Stimulated activated CD4-positive, alpha-beta T cell treated with anti-CD3 and anti-CD28 coated beads, Interleukin-4, amount 100 ng/mL, for 4 hours (primary cell): ENCODE measurements at places on chromosomes 5 and 9.

GRCh38 chr9:99753436-99753835 lies 68.2 kb upstream of the NR4A3 start:
- DNase-seq = no peak

GRCh38 chr5:173643964-173644363 lies 27.5 kb upstream of the BOD1 start:
- no peak for DNase-seq

DNA sequence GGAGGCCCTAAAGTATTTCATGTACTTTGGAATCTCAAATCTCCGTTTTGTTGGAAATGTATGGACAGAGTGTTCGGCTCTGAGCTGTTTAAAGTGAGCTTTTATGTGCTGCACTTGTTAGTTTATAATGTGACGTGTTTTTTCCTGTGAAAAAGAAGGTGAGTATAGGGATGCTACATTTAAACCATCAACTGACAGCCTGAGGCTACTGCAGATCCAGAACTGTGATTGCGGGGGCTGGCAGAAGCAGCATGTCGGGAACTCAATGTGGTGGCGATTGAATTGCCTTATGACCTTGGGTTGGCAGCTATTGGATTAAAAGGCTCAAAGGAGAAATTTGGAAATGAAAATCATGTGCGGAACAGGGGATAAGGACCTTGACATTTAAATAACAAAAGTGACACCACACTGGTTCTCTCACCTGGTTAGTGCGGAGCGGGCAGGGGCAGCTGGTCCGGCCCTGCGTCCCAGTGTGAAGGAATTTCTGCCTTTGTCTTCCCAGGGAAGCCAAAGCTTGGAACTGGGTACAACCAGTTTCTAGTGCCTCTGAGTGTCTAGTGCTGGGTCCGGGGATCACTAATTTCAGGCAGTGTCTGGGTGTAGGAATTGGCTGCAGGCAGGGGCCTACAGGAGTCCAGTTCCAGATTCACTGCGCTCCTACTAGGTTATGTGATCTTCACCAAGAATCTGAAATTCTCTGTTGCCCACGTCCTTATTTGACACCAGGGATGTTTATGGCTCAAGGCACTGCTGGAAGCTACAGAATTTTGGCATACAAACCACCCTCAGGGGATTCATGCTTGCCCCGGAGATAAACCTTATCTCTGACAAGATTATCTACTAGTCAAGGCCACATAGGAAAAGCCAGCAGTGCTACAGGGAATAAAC lies 120.7 kb upstream of the ERCC6L2 start:
- no peak for DNase-seq

- no peak for DNase-seq
Observed at GRCh38 chr9:93821307-93821703, 133.8 kb downstream of the BARX1 start.

GRCh38 chr9:112403614-112404201 lies 23.8 kb downstream of the HSDL2 start:
- DNase-seq = no peak

GRCh38 chr9:78654324-78654723 lies 357.4 kb downstream of the PSAT1 start:
- no peak for DNase-seq

DNA sequence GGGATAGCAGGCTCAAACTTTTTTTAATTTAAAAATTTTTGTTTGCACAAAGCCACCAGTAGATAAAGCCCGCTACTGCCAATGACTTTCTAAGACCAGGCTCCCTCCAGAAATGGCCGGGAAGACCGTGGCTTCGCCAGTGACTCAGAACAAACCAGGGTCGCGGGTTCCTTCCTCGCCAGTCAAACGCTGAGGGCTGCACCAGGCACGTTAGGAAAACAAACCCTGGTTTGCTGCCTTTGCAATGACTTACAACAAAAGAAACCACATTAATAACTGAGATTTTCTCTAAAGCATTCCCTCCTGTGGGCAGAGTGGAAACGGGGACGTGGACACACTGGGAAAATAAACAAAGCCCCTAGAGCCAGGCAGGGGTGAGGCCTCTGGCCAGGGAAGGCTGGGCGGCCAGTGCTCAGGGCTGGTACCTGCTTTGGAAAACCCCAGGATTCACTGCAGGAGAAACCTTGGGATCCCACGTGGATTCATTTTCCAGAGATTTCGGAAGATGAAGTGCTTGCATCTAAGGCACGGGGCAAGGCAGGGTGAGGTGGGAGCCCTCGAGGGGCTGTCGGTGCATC lies 3.8 kb downstream of the PRRX2 start:
- no peak for DNase-seq

DNA sequence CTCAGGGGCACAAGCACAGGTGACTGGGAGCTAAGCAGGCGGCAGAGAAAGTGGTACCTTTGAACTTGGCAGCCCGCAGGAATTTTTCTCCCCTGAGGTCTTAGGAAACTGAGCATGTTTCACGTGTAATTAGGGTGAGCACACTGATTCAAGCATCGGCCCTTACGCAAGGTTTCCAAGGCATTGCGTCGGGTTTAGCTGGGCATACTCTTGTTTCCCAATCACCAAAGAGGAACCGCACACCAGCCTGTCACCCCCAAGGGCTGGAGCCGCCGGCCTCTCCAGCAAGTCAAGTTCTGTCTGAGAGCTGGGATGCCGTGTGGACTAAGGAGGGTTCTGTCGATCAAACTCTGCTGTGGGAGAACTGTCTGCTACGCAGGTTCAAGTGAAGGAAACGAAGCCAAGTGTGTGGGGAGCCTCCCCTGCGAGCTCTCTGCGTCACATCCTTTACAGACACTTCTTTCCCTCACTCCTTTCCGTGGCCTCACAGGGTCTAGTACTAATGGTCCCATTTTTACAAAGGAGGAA lies 53.0 kb downstream of the ERGIC1 start:
- DNase-seq = no peak

DNA sequence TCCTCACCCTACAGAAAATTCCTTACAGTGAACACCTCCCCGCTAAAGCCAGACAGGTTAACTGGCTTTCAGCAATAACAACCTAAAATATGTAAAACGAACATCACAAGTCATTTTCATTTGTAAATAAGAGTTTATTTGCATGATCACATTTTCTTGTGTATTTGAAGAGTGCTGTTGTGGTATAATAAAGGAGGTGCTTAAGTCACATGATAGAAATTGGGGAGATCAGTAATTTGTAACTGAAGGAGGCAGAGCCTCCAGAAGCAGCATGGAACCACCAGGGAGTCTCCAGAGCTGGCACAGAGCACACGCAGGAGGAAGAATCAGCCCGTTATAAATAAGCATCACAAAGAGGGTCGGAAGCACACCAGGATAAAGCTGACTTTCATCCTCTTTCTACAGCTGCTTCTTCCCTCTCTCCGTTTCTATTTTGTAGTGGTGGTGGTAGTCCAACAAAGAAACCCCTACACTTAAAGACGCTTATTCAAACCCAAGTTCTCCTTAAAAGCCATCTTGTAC lies 210.6 kb downstream of the MAPKAP1 start:
- DNase-seq = no peak

DNA sequence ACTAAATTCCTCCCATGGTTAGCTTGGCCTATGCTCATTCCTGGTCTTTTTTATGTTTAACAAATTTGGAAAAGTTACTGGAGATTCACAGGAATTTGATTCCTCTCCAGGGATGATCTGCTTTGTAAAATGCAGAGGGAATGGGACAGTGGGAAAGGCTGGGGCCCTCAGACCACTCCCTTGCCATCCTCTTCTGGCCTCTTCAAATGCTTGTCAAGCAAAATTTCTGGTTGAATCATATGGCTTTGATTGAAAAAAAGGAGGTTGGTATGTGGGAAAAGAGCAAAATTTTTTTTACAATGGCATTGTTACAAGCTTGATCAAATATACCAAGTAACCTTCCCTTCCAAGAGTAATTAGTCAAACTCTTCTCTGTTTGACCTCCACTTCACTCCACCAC lies 225.1 kb downstream of the PIK3R1 start:
- no peak for DNase-seq

DNA sequence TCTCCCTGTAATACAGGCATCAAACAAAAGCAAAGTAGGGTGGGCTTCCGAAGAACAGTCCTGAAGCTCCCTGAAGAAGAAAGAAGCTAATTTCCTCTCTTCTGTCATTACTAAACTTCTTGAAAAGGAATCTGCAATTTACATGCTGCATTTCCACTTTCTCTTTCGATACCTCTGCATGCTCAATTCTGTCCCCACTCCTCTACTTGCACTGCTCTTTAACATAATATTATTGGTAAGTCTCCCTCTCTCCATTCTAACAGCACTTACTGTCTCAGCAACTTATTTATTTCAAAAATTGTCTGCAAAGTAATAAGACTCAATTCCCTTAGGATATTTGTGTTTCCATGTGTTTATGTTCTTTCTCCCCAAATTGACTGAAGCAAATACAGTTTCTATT lies 3.9 kb upstream of the PLPP1 start:
- DNase-seq = no peak

- DNase-seq = no peak
Observed at GRCh38 chr9:126157826-126158587, 168.6 kb upstream of the MVB12B start.

DNA sequence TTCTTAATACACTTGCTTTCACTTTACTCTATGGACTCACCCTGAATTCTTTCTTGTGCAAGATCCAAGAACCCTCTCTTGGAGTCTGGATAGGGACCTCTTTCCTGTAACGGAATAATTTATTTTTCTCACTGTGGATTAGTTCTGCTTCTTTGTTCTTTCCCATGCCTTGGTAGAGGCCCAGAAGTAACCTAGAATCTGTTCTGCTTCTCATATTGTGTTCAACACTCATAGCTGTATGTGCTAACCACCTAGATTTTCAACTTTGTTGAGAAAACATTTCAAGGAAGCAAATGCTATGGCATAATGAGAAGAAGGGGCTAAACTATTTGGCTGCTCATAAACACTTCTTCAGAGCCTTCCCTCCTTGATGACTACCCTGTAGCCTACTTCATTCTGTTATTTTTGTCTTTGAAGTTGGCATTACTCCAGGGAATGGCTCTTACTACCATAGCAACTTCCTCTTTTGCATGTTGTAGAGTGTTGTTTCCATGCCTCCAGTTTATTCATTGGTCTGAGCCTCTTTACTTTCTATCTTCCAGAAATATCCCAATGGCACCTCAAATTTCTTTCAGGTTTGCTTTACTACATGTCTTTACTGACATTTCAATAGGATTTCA lies 74.3 kb downstream of the KIAA0825 start:
- DNase-seq = no peak

GRCh38 chr5:7770436-7770835 lies 80.5 kb downstream of the CFAP90 start:
- no peak for DNase-seq

DNA sequence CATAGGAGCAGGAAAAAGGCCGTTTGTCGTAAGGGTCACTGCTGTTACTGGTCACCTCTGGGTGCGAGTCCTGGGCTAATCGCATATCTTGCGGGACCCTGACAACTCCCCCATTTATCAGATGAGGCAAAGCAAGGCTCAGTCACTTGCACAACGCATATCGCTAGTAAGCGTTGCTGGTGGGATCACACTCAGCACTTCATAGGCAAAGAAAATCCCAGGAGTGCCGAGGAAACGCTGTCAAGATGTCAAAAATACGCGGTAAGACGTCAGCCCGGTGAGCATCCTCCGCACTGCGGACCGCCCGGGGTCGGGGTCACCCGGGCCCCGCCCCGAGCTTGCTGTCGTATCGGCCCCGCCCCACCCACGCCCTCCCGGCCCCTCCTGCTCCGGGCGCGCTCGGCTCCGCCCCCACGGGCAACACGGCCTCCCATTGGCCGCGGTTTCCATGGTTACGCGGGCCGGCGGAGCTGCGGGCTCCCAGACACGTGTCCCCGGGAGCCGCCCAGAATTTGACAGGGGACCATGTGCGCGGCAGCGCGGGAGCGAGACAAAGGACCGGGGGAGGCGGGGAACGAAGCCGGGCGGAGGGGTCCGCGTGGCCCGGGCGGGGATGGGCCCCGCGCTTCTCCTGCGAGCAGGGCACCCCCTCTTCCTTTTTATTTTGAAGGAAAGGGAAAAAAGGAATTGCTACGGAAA lies 80.2 kb upstream of the IER5L start:
- DNase-seq = peak; percentile 92

DNA sequence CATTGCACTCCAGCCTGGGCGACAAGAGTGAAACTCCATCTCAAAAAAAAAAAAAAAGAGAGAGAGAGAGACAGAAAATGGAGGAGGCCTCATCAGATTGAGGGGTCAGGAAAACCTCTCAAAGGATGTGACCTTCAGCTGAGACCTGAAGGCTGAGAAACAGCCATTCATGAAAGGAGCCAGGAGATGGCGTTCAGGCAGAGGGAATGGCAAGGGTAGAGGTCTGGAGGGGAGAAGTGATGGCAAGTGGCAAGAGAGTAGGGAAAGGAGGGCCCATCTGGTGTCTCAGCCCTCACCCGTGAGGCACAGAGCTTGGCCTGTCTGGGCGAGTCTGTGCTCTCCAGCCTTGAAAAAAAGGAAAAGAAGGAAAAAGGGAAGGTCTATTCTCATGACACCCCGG lies 17.0 kb downstream of the CAMK2A start:
- DNase-seq = no peak

- DNase-seq = no peak
Observed at GRCh38 chr9:72151104-72151503, 1.9 kb downstream of the GDA start.

DNA sequence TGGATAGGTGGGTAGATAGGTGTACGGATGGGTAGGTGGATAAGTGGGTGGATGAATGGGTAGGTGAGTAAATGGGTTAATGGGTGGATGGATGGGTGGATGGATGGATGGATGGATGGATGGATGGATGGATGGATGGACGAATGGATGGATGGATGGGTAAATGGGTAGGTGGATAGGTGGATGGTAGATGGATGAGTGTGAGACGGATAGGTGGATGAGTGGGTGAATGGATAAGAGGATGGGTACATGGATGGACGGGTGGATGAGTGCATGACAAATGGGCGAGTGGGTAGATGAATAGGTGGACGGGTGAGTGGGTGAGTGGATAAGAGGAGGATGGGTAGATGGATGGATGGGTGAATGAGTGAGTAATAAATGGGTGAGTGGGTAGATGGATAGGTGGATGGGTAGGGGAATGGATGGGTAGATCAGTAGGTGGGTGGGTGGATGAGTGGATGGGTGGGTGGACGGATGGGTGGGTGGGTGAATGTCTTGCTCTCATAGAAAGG lies 179.2 kb downstream of the FGF18 start:
- no peak for DNase-seq

GRCh38 chr5:94217745-94218144 lies 400.7 kb downstream of the KIAA0825 start:
- no peak for DNase-seq

GRCh38 chr9:135744333-135745070 lies 42.5 kb downstream of the KCNT1 start:
- DNase-seq = no peak

GRCh38 chr5:13278811-13279210 lies 665.7 kb downstream of the DNAH5 start:
- no peak for DNase-seq

- no peak for DNase-seq
Observed at GRCh38 chr5:55033568-55033967, 9.5 kb downstream of the GZMK start.
